ENCODE measurements at places on chromosomes 7 and 10. TPM values are rescaled to one million over a fixed set of nuclear protein-coding genes. Genes with fewer than 3 reads are reported as not detected.

DNA sequence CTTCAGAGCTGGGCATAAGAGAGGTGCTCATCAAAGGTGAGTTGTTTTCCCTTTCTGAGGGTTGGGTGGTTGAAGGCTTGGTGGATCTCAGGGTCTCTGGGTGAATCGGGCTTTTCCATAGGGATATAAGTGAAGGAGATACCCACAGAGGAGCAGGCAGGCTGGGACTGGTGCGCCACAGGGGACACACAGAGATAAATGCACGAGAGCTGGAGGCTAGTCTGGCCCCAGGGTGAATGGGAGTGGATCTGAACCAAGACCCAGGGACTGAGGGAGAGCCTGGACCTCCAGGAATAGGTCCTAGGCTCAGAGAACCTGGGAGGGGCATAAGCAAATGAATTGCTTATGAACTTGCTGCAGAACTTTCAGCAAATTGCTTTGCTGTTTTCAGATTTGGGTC, 61.5 kb downstream of the LRRC18 start:
- no peak for DNase-seq

The NKX1-2 gene
- not detected for total RNA-seq

The STEAP2 gene
- under 0.01 TPM for total RNA-seq

DNA sequence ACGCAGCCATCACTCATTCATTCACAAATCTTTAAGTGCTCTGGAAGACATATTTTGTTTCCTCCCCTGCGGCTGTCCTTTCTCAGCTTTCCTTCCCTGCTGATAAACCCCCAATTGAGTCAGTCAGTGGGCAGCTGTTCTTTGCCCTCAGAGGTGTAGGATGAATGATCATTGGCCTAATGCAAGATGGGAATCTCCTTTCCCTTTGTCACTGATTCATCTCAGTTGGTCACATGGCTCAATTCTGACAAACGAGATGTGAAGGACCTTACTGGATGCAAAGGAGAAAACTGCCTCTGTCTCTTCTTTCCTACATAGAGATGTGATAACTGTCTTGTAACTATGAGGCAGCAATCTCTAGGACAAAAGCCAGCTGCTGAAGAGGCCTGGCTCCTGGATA, 44.6 kb downstream of the COL28A1 start:
- no peak for DNase-seq

- no peak for DNase-seq
Observed at GRCh38 chr10:99569253-99569939, 36.7 kb downstream of the NKX2-3 start.

The PSAP gene
- total RNA-seq, result 360 TPM

- no peak for DNase-seq
Observed at GRCh38 chr10:22368402-22368801, 23.1 kb downstream of the SPAG6 start.

The TEX36 gene
- total RNA-seq, result not detected

The CNPY1 gene
- not detected for total RNA-seq

DNA sequence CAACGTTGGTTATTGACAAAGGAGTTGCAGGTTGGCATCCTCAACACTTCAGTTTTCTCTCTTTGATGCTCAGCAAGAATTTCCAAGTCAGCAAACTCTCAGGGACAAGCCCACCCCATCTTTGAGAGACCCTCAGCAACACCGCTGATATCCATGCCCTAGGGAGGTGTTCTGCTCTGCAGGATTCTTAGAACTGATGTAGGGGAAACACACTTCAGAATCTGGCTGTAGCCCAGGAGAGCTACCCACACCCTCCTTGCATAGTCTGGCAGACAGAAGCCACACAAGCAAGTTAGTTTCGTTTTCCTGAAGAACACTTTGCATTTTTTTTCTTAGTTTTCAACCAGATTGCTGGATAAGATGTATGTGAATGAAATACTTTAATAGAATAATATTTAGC, 822 bp downstream of the SAMD9L start:
- peak; percentile 71 for DNase-seq

GRCh38 chr10:17122726-17123661, 6.6 kb downstream of the CUBN start:
- no peak for DNase-seq

The AKR1C4 gene
- not detected for total RNA-seq

GRCh38 chr10:24385776-24386175, 176.8 kb downstream of the KIAA1217 start:
- DNase-seq, result no peak

DNA sequence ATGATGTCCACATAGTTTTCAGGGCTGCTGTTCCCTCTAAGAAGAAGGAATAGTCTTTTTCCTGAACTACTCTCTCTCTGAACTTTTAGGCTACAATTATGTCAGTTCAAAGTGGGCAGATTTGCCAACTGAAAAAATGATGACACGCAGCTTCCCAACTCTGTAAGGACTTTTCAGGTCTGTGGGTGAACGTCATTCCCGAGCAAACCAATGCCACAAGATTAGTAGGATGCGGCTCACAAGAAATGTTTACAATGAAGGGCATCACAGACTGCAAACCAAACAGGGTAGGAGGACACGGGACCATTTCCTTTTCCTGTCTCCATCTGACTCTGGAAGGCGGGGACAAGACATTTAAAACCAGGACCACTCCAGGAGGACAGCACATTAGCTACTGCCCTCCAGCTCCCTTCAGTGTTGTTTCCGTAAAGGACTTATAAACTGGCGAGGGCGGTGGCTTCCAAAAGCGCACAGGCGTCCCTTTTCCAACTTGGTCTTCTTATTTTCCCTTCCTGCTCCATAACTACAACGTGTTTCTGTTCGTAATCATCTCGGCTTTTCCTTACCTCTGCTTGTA, 539 bp upstream of the MKLN1 start:
- no peak for DNase-seq

DNA sequence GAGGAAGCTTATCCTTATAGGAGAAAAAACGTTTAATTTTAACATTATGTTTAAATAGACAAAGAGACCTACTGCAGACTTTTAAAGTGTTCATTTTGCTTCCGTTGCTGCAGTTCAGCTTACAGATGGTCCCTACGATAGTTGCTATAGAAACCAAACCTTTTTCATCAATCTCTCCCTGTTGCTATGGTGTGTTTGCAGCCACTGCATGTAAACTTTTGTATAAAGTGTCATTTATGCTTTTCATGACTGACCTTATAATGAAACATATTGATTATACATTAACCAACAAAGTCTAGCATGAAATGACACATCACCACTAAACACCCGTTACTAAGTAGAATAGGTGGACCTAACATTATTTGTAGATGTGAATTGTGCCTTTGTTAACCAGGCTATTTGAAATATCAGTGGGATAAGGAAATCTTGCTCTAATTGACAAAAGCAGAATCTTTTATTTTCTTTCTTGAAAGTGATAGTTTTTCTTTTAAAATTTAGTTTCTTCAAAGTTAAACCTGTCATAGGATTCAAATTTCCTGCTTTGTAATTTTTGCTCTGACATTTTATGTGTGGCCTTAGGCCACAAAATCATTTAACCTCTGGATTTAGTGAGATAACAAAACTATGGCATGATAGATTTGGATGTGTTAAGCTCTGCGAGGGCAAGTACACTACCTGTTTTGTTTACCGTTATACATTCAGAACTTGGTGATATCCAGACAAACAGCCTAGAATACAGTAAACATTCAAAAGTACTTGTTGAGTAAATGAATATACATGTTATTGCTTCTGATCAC, 64.0 kb downstream of the CACNB2 start:
- no peak for DNase-seq

DNA sequence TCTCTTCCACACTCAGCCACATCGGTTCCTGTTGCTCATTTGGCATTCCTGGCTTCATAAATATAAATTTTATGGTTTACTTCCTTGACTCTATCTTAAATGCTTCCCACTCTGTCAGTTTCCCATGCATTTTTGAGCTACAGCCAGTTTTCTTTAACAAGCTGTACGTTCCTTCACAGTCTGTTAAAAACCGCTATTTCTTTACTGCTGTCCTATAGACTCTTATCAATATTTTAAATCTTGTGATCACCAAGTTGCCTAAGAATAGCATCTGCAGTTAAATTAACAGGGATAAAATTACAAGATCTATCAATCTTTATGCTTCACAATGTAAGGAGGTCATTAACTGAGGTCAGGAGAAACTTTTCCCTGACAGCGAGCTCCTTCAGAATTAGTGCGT, 103.1 kb upstream of the RHOBTB1 start:
- no peak for DNase-seq

GRCh38 chr10:115606086-115606485, 512.9 kb downstream of the ATRNL1 start:
- no peak for DNase-seq

DNA sequence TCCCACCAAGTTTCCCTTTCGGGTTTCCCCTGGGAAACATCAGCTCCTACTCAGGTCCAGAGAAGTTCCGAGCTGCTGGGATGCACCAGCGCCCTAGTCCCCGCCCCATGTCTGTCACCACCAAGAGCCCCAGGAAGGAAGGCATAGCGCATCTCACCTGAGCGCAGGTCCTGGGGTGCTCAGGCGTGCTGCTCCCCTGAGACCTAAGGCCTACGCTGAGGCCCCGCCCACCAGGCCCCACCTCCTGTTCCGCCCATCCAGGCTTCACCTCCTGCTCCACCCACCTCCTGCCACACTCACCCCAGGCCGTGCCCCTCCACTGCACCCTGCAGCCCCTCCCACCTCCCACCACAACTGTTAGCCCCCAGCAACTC, 1.2 kb upstream of the TFR2 start:
- DNase-seq, result no peak

DNA sequence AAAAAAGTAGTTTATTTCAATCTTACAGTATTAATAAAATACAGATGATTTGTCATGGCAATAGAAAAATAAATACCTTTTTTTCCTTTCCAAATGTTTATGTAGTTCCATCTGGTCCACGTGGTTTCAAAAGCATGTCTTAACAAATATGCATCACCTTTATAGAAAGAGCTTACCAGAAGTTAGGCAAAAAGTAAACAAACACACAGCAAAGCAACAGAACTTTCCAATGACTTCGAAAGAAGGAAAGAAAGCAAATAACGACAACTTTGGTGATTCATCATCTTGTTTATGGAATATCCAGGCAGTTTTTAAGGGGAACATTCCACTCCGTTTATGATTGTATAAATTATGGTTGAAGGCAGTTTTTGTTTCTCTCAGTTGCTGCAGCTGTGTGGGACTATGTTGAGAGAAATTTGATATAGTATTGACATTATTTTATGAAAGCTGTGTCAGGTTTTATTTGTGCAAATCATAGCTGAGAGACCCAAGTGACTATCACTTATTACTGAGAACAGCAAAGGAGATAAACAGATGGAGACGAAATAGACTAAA, 203.1 kb downstream of the CDC14C start:
- DNase-seq, result no peak

The HOXA13 gene
- total RNA-seq, result not detected

GRCh38 chr7:26657686-26658388, 206.6 kb downstream of the SKAP2 start:
- DNase-seq, result no peak

DNA sequence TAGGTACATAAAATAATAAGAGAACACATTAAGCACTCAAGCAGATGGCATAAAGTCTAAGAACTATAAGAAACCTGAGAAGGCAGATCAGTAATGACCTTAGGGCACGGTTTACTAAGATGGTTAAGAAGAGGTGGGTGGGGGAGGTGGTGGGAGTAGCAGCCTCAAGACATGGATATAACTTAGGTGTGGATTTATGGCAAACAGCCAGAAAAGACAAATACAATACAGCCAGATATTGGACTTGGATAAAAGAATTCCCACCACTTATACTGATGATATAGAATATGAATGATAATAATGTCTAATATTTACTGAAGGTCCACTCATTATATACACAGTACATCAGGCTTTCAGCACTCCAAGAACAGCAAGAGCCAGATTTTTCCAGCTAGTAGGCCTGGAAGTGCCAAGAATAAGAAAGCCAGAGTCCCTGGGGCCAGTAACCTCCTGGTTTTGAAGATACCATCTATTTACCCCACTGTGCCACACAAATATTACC, 11.9 kb downstream of the DPY19L1 start:
- DNase-seq, result no peak

DNA sequence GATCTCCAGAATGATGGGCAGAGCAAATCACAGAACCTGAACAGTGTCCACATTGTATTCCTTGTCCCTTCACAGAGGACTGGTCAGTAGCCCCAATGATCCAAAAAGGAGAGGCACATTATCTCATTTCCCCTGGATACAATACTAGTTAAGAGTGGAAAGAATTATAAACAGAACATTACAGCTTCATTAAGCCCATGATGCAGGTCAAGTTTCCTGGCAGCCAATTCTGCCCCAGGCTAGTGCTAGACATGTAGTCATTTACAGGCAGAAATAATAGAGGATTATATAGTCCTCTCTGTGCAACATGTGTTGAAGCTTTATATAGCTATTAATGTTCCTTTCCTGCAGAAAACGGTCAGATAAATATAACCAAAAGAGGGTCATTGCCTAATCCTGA, 124.3 kb upstream of the WNT16 start:
- no peak for DNase-seq

GRCh38 chr10:57627642-57628178, 640.0 kb downstream of the IPMK start:
- DNase-seq, result no peak

The SHOC2 gene
- 29.6 TPM for total RNA-seq

The KCNIP2 gene
- total RNA-seq, result 0.27 TPM

DNA sequence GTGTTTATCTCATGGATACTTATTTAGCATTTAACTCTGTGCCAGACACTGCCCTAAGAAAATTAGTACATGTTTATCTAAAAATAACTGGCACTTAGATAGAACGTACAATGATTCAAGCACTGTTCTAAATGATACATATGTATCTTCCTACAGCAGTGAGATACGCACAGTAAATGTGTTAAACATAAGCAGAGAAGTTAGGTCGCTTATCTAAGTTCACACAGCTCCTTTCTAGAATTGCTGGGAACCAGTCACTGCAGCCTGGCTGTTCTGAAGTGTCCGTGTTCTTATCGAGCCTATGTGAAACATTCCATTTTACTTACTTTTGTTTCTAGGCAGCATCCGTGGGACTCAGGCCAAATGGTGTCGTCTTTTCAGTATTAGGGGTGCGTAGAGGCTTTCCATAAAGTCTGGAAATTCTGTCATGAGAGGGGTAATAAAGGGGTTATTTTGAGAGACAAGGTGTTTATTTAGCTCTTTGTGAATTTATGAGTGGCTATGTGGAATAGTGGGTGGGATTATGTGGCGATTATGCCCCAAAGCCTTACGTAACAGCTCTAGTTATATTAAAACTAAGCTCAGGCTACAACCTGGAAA, 186.9 kb downstream of the SND1 start:
- no peak for DNase-seq

DNA sequence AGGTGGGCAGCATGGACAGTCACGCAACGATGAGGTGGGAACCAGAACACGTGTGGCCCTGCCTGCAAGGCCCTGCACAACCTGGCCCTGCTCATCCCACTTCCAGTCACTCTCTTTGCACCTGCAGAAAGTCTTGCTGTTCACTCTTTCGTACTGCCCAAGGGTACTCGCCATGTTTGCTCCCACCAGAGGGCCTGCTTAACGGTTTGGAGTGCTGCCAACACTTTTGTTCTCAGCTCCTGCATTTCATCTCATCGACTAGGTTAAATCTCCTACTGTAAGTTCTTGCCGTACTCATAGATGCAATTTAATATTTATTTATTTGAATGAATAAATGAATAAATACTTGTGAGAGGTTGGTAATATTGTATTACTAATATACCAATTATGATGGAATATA, 315.3 kb downstream of the SDK1 start:
- no peak for DNase-seq

- no peak for DNase-seq
Observed at GRCh38 chr7:66303454-66304155, 98.5 kb downstream of the TPST1 start.

The GTPBP10 gene
- total RNA-seq, result 3.8 TPM

GRCh38 chr7:919114-919442, 35.4 kb downstream of the ADAP1 start:
- no peak for DNase-seq

- no peak for DNase-seq
Observed at GRCh38 chr7:155312633-155313032, 15.0 kb downstream of the INSIG1 start.
